ENCODE measurements at places on chromosomes 1 and 21. TPM values are rescaled to one million over a fixed set of nuclear protein-coding genes. Genes with fewer than 3 reads are reported as not detected.

Gene OR2G6
- not detected for total RNA-seq

Gene NBPF19
- total RNA-seq, result 15.4 TPM

Gene OR2T11
- total RNA-seq, result not detected

Gene SPATA21
- total RNA-seq, result not detected

Gene OR10J5
- not detected for total RNA-seq

Gene FCRLB
- total RNA-seq, result 0.23 TPM

Gene SCYL3
- total RNA-seq, result 18.9 TPM

Gene AQP10
- 0.32 TPM for total RNA-seq

Gene FAM229A
- 11.1 TPM for total RNA-seq

Gene S100A9
- 19.1 TPM for total RNA-seq

Gene LIN28A
- total RNA-seq, result 1.4 TPM

Gene ARL8A
- total RNA-seq, result 89.5 TPM

Gene VAMP3
- 92.0 TPM for total RNA-seq

Gene CHI3L2
- 2.8 TPM for total RNA-seq

Gene CCDC185
- not detected for total RNA-seq

Gene S100A13
- total RNA-seq, result 64.7 TPM

Gene KIF17
- total RNA-seq, result 4.7 TPM

Gene CDA
- total RNA-seq, result 1.6 TPM

Gene RCC2
- 67.6 TPM for total RNA-seq

Gene CRNN
- not detected for total RNA-seq

Gene TSHB
- not detected for total RNA-seq

Measured in mucosa of gallbladder (tissue), 1 donor.